ENCODE measurements at places on chromosomes 5 and 9.

- peaks cover 2% of the 10 kb centered on the region for H3K27me3 ChIP-seq
- DNase-seq: peak; percentile 75
- peaks cover 11% of the 10 kb centered on the region for H3K36me3 ChIP-seq
- H3K27ac ChIP-seq: peak overlapping the region; percentile 42
- peaks cover 64% of the 10 kb centered on the region for H3K4me1 ChIP-seq
Measured at GRCh38 chr9:97710356-97711222, 13.4 kb upstream of the XPA start.

GRCh38 chr9:89743216-89743572, 138.4 kb downstream of the GADD45G start:
- no peak for DNase-seq
- H3K27ac ChIP-seq: no peak overlapping the region
- no peak overlapping the region for H3K4me3 ChIP-seq

- H3K4me1 ChIP-seq: peaks cover 48% of the 10 kb centered on the region
- no peaks in the 10 kb centered on the region for H3K36me3 ChIP-seq
- no peaks in the 10 kb centered on the region for H3K27me3 ChIP-seq
- H3K27ac ChIP-seq: no peak overlapping the region
- H3K4me3 ChIP-seq: no peak overlapping the region
Measured at GRCh38 chr5:173902743-173903142, 14.6 kb downstream of the CPEB4 start.

DNA sequence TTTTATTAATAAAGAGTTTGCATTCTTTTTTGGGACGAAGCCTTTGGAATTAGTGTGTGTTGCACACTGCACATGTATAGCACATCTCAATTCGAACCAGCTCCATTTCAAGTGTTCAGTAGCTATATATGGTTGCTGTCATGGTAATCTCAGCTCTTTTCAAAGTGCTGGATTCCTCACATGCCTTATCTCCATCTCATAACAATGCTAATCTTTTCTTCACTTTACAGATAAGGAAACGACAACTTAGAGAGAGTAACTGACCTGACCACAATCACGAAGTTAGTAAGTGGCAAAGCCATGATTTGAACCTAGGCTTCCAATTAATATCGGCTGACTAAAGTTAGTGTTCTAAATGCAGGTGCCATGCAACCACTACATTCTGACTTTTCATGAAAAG, 204.8 kb upstream of the RASEF start:
- no peak overlapping the region for H3K27ac ChIP-seq
- H3K27me3 ChIP-seq: peaks cover 2% of the 10 kb centered on the region
- no peaks in the 10 kb centered on the region for H3K36me3 ChIP-seq
- no peak for DNase-seq
- peaks cover 34% of the 10 kb centered on the region for H3K4me1 ChIP-seq
- no peak overlapping the region for H3K4me3 ChIP-seq

GRCh38 chr5:14355391-14355790, 212.2 kb downstream of the TRIO start:
- peaks cover 45% of the 10 kb centered on the region for H3K36me3 ChIP-seq
- H3K27ac ChIP-seq: peak overlapping the region; percentile 62
- no peak for DNase-seq
- H3K4me3 ChIP-seq: no peak overlapping the region
- H3K27me3 ChIP-seq: peaks cover 26% of the 10 kb centered on the region

DNA sequence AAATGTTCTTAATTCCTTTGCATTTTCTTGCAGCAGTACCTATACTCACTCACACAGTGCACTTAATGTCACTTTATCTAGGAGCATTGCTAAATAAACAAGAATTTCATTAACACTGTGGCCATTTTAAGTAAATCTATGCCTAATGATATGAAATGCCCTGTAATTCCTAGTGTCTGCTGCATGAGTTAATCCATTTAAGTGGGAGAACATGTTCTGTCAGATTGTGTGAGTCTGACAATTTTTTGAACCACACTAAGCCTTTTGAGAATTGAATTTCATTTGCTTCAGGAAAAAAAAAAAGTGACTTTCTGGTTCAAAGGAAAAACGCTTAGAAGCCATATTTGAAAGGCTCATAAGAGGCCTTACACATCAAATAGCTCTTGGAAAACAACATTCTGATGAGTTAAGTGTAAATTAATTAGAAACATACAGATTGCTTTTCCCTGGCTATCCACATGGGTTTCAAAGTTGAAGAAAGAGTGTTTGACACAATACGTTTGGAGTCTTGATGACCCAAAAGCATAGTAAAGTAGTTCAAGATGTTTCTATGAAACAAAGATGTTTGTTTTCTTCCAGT, 446.7 kb upstream of the GRAMD2B start:
- DNase-seq: no peak
- H3K4me1 ChIP-seq: no peaks in the 10 kb centered on the region
- H3K27me3 ChIP-seq: no peaks in the 10 kb centered on the region
- no peaks in the 10 kb centered on the region for H3K36me3 ChIP-seq

DNA sequence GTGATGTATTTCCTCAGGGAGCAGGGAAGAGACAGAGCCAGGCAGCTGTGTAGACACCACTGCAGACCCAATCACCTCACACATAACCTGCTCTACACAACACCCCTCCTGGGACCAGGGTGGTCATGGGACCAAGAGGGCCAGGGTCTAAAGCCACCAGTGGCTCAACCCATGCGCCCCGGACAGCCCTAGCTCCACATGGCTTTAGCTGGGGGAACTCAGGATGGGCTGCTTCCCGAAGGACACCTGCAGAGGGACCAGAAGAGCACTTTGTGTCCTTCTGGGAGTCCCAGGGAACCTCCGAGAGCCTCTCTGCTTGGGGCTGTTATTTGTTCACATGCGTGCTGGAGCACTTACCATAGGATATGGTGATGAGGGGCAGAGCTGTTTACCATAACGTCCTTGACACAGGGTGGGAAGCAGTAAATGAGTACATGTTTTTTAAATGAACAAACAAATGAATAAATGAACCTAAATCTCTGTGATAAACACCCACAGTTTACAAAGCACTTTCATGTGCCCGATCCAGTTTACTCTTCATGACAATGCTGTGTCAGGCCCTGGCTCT, 12.3 kb downstream of the SEPTIN8 start:
- no peak overlapping the region for H3K4me3 ChIP-seq
- no peak overlapping the region for H3K27ac ChIP-seq
- peaks cover 29% of the 10 kb centered on the region for H3K4me1 ChIP-seq

- H3K4me1 ChIP-seq: peaks cover 35% of the 10 kb centered on the region
- no peak overlapping the region for H3K4me3 ChIP-seq
- H3K27me3 ChIP-seq: no peaks in the 10 kb centered on the region
Measured at GRCh38 chr5:82364497-82364896, 86.3 kb upstream of the RPS23 start.

GRCh38 chr5:177128551-177128981, 5.0 kb upstream of the NSD1 start:
- H3K27ac ChIP-seq: peak overlapping the region; percentile 62
- H3K4me1 ChIP-seq: peaks cover 36% of the 10 kb centered on the region
- peaks cover 2% of the 10 kb centered on the region for H3K27me3 ChIP-seq
- H3K36me3 ChIP-seq: no peaks in the 10 kb centered on the region

DNA sequence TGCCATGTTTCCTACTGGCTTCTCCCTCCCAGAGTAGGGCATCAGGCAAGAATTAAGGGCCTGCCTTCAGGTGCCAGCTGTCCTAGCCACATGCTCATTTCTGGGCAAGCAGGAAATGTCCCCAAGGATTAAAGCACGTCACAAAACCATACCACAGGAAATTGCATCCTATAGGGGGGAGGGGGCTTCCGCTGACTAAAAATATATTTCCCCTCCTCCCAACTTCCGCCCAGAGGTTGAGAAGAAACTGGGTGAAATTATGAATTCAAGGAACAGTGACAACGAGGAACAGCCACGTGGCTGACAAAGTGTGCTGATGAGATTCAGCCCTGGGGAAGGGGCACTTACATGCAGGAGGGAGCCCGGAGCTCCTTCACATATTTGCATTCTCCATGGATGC, 4.1 kb downstream of the HBEGF start:
- H3K27ac ChIP-seq: no peak overlapping the region
- DNase-seq: no peak
- H3K4me3 ChIP-seq: no peak overlapping the region

DNA sequence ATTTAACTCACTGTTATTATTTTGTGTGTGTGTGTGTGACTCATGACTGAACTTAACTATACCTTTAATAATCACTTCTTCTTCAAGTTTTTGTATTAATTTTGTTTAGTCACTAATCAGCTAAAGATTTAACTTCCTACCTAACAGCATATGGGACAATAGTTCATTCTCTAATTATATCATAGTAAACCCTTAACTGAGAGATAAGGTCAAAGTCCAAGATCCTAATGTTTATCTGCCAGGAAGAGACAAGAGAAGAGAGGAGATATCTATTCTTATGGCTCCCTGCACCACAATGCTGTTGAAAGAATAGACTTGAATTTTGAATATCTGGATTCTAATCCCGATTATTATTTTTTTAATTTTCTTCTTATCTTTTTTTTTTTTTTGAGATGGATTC, 28.1 kb downstream of the FREM1 start:
- no peak overlapping the region for H3K4me3 ChIP-seq
- no peaks in the 10 kb centered on the region for H3K27me3 ChIP-seq
- H3K4me1 ChIP-seq: no peaks in the 10 kb centered on the region
- DNase-seq: no peak
- H3K36me3 ChIP-seq: no peaks in the 10 kb centered on the region
- no peak overlapping the region for H3K27ac ChIP-seq

GRCh38 chr5:72214168-72214567, 105.9 kb downstream of the MRPS27 start:
- peaks cover 8% of the 10 kb centered on the region for H3K27me3 ChIP-seq
- H3K4me3 ChIP-seq: no peak overlapping the region
- H3K36me3 ChIP-seq: peaks cover 32% of the 10 kb centered on the region
- H3K4me1 ChIP-seq: peaks cover 35% of the 10 kb centered on the region
- no peak for DNase-seq

DNA sequence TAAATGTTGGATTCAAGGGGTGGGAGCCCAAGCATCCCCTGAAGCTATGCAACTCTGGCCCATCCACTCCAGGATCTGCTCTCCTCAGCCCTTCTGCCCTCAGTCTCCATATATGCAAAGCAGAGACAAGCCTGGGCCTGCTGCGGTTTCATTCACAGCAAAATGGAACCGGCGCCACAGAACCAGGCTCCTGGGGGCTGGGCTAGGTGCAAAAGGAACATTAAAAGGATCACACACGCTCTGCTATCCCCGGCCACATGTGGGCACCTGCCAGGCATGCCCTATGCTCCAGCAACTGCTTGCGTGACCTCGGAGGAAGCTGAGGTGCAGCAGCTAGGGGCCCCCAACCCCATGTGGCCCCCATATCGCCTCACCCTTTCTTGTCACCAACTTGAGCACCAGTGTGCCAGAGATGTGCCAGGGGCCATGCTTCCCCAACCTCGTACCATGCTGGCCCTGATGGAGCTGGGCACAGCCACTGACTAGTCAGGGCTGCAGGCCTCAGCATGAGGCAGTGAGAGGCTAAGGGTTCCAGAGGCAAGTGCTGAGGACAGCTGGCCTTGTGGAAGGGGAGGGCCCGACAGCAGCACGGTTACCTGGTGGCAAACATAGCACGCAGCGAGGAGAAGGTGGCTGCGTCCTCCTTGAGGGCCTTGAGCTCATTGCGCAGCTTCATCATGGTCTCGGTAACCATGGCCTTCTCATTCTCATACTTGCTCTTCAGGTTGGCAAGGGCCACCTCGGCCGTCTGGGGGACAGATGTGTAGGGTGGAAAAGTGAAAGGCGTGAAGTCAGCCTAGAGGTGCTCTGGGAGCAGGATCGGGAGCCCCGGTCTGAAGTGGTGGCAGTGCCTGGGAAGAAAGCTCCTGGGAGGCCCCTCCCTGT, 47.2 kb downstream of the BICD2 start:
- no peaks in the 10 kb centered on the region for H3K27me3 ChIP-seq
- H3K36me3 ChIP-seq: peaks cover 19% of the 10 kb centered on the region
- H3K27ac ChIP-seq: no peak overlapping the region
- H3K4me1 ChIP-seq: no peaks in the 10 kb centered on the region
- no peak overlapping the region for H3K4me3 ChIP-seq
- DNase-seq: no peak

- peaks cover 34% of the 10 kb centered on the region for H3K4me1 ChIP-seq
- peaks cover 31% of the 10 kb centered on the region for H3K36me3 ChIP-seq
- H3K27me3 ChIP-seq: no peaks in the 10 kb centered on the region
- DNase-seq: peak; percentile 70
- peak overlapping the region; percentile 53 for H3K4me3 ChIP-seq
Measured at GRCh38 chr5:120405923-120406322, 58.2 kb upstream of the PRR16 start.

- no peak overlapping the region for H3K27ac ChIP-seq
- DNase-seq: peak; percentile 5
- peaks cover 5% of the 10 kb centered on the region for H3K27me3 ChIP-seq
- no peaks in the 10 kb centered on the region for H3K36me3 ChIP-seq
- peaks cover 21% of the 10 kb centered on the region for H3K4me1 ChIP-seq
Measured at GRCh38 chr5:56052735-56053134, 58.0 kb upstream of the IL6ST start.

- no peak overlapping the region for H3K4me3 ChIP-seq
- H3K27me3 ChIP-seq: peaks cover 4% of the 10 kb centered on the region
- H3K36me3 ChIP-seq: peaks cover 4% of the 10 kb centered on the region
- H3K27ac ChIP-seq: no peak overlapping the region
- no peak for DNase-seq
Measured at GRCh38 chr5:137283801-137284200, 215.3 kb downstream of the SPOCK1 start.

DNA sequence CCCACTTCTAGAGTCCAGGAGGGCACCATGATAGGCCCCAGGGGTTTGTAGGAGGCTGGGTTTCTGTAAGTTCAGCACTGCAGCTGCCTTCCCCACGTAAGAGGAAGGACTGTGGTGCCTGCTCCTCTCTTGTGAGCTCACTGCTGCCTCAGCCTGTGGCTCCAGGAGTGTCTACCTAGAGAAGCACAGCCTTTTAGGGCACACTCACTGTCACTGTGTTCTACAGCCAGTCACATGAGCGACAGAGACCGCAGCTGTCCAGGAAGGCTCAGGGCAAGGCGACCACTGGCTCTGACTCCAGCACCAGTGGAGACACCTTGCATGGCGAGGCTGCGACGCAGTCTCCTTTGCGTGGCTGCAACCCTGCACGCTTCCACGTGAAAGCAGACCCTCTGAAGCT, 72.8 kb downstream of the OTULIN start:
- H3K27ac ChIP-seq: no peak overlapping the region
- H3K36me3 ChIP-seq: peaks cover 27% of the 10 kb centered on the region

- peak overlapping the region; percentile 38 for H3K4me3 ChIP-seq
- H3K36me3 ChIP-seq: peaks cover 27% of the 10 kb centered on the region
- H3K27me3 ChIP-seq: peaks cover 3% of the 10 kb centered on the region
- H3K27ac ChIP-seq: peak overlapping the region; percentile 80
- DNase-seq: peak; percentile 26
Measured at GRCh38 chr9:94806307-94806893, 79.9 kb downstream of the AOPEP start.
